ENCODE measurements at places on chromosomes 7 and 10.
A peak's percentile ranks its signal among the peaks of the same experiment; 100 is the strongest.

GRCh38 chr7:106848851-106849442, 16.1 kb upstream of the PIK3CG start:
- peak; percentile 43 for DNase-seq

DNA sequence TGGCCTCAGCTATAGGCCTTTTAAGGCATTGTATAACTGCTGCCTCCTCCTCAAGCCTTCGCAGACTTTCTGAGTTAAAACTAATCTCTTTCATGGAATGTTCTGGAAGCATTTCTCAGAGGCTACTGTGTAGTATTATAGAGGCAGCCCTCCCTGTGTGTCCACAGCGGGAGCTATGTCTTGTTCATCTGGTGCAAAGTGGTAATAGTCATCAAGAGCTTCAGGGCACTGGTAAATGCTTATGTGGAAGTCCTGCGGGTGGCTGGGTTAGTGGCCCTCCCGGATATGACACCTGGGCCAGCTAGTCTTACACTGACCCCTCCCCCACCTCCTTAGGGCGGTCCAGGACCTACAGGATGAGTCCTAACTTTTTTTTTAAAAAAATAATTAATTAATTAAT, 2.2 kb upstream of the ABHD11 start:
- DNase-seq, result no peak

- no peak for DNase-seq
These were observed 366.4 kb upstream of the POM121L12 start for GRCh38 chr7:52669031-52669430.

- no peak for DNase-seq
These were observed 250.9 kb downstream of the PTEN start for GRCh38 chr10:88114368-88114767.

DNA sequence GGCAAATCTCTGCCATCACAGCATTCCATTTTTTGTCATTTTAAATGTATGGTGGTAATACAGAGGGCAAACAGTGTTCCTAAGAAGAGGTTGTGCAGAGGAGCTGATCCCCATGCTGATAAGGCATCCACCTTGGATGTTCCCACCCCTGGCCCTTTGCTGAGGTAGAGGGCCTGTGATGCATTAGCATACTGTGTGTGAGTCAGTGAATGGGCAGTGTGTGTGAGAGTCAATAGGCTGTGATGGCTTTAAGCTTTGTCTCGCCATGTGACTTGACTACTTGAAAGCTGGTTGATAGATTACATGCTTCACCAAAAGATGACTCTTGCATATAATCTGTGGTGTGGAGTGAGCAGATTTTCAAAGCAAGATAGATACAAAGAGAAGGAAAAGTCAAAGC, 81.3 kb downstream of the INSYN2A start:
- DNase-seq, result no peak

- DNase-seq, result no peak
These were observed 50.4 kb upstream of the NFE2L3 start for GRCh38 chr7:26101361-26102151.

DNA sequence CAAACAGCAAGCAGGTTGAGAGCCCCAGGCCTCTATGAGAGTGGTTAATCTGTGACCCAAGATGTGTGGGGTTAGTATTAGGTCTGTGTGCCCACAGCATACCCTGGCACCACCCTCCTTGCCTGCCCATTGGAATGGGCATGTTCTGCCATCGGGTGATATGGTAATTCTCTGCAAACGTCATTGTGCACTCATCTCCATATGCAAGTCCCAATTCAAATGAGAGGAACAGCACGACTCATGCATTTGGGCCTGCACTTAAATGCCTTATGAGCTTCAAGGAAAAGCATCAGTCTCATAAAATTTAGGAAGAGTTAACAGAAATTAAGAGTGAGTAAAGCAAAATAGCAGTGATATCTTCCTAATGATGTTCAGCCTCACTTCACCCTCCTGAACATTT, 133.9 kb upstream of the FGFR2 start:
- DNase-seq, result no peak

DNA sequence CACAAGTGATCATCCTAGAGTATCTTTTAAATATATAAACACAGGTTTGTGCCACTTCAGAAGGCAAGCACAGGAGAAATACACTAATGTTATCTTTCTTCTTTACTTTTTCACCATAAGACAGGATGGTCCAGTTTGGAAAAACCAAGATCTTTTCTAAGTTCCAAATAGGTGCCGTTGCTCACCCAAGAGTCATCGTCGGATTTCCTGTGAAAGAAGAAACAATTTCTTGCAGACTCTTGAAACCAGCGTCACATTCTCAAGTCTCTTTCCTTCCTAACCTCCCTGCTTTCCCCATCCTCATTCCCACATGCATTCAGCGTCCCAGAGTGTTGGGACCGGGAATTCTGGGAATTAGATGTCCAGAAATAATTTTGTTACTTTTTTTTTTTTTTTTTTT, 42.8 kb upstream of the GSDME start:
- DNase-seq, result no peak

DNA sequence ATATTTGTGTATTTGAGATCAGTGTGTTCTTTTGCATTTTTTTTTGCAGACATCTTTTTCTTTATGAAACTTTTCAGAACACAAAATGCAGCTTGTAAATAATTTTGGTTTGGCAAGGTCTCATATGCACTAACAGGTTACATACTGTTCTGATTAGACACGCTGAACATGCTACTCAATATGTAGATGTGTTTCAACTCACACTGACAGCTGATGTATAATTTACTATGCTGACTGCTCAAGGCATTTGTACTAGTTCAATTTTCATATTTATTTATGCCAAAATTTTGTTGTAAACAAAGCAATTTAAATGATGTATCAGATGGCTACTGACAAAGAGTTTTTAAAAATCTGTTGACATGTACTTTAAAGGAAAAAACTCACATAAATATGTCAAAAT, 123.8 kb downstream of the TFEC start:
- no peak for DNase-seq

GRCh38 chr7:81937091-81937490, 167.2 kb upstream of the HGF start:
- DNase-seq, result no peak

DNA sequence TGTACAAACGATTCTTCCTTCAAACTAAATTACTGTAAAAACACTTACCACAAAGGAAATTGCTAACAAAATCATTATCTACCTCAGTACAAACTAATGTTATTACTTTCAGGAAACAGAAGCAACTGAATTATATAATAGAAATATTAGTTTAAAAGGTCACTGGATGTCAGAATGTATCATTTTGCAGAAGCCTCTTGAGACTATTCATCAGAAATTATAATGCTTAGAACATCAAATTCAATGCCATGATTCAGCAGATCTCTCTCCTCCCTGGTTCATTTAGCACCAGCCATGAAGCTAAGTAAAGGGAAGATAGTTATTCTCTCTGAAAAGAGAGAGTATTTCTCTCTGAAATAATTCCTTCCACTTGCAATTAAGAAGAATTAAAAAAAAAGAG, 223.3 kb downstream of the IMMP2L start:
- DNase-seq, result no peak

- DNase-seq, result no peak
These were observed 10.2 kb downstream of the SCD start for GRCh38 chr10:100357059-100357858.

- DNase-seq, result no peak
These were observed 93.0 kb downstream of the LYZL2 start for GRCh38 chr10:30536578-30536977.

DNA sequence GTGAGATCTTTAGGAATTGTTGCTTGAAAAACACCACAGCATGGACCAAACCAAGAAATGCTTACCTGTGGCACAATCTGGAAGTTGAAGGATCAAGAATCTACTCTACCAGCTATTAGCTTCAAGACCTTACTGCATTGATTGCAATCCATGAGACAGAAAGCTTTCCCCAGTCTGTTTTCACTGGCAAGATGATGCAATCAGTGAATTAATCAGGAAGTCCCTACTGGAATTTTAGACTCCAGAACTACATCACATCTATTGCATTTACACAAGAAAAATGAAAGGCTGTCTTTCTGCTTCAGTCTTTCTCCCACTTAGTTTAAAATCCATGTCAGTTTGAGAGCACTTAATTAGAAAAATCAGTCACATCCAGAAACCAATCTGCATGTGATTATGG, 191.7 kb downstream of the TFEC start:
- no peak for DNase-seq

DNA sequence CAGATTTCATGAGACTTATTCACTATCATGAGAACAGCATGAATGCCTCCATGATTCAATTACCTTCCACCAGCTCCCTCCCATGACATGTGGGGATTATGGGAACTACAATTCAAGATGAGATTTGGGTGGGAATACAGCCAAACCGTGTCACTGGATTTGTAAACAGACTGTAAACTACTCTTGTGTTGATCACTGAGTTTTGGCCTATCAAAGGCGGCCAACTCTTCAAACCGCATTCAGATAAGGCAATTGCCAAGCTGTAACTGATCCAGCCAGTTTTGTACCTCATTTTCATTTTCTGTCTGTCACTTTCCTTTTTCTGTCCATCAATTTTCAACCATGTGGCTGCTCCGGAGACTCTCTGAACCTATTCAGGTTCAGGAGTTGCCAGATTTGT, 27.2 kb upstream of the PAPSS2 start:
- no peak for DNase-seq

- no peak for DNase-seq
These were observed 170.6 kb downstream of the PRKG1 start for GRCh38 chr10:51244748-51245490.

DNA sequence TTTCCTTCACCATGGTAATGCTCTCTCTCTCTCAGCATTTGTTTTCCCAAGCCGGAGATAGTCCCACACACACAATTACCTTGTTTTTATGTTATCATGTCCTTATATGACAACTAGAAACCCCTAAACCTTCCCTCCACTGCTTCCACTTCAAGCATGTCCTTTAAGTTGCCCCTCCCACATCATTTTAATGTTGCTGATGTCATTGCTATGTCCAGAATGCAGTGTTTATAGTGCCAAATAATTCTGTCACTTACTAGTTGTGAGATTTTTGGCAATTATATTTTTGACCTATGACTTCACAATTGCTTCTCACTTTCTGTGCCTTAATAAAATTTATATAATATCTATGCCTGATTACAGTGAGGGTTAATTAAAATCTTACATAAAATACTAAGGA, 645.9 kb downstream of the XPNPEP1 start:
- no peak for DNase-seq

- no peak for DNase-seq
These were observed at the start of gene AKR1B15 for GRCh38 chr7:134548877-134549276. Gene AKR1B15 (plus strand): TSS chr7:134549110. CDS start chr7:134564620, 15,510 bp downstream.

DNA sequence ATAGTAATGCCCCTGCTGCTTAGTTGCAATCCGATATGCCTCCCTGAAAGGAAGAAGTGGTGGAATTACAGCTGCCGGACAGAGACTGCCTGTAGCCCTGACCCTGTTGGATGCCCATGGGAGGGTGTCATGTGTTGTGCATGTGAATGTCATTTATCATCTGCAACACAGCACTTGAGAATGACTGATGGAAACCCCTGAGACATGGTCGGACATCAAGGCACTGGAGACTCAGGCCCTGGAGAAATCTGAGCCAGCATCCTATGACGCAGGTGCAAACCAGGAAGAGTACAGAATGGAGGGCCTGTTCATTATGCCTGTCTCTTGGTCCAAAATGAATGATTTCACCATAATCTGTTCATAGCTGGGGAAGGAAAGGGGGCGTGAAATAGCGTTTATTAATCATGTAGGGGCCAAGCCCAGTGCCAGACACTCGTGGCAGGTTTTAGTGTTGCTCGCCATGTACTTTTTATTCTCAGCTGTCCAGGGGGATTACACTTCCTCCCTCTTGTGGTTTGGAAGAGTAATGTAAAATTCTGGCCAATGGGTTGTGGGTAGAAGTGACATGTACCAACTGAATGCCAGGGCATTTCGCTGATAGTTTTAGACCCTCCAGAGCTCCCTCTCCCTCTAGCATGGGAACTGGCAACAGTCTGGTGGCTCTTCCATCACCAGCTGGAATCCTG, 23.0 kb upstream of the LEP start:
- DNase-seq, result no peak

DNA sequence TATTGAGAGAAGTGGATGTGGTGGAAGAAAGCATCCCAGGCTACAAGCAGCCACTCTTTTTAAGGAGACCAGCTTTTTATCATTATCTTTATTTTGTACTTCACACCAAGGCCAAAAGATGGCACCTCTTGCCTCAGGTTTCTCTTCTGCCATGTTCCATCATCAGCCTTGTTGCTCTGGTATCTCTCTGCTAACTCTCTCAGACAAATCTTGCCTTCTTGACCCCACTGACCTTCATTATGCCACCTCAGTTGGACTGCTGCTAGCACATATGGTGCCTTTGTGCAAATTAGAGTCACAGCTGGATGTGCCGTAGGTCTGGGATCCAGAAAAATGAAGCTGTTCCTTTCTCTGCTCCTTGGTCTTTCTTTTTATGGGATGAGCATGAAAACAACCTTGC, 47.1 kb upstream of the DYNC1I1 start:
- no peak for DNase-seq

GRCh38 chr10:92011560-92012214, 88.1 kb downstream of the BTAF1 start:
- DNase-seq, result peak; percentile 61

DNA sequence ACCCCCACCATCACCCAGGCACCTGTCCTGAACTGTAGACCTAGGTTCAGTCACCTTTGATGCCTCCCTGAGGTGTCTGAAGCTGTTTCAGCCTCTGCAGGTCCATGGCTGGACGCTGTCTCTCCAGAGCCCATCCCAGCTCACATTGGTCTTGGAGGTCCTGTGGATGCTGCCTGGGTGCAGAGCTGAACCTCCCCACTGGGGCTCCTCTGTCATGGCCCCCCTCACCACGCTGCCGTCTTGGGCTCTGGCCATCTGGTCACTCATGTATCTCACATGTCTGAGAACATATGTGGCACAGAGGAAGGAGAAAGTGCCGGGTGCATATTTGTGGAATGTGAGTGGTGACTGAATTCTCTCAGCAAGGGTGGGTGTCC, 108.9 kb downstream of the NKX6-2 start:
- no peak for DNase-seq

DNA sequence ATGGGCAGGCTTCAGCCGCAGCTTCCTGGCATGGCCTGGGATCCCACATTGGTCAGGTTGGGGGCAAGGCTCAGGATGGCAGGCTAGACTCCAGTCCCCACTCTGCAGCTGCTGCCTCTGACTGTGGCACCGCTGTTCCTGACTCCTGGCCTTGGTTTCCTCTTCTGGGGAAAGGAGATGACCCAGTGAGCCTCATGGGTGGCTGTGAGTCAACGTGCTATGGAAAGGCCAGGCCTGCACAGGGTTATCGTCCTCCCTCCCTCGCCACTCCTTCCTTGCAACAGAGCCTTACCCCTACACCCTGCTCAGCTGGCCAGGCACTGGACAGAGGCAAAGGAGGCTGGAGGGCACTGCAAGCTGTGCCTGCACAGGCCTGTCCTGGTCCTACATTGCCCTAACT, 36.1 kb upstream of the CHST15 start:
- no peak for DNase-seq

DNA sequence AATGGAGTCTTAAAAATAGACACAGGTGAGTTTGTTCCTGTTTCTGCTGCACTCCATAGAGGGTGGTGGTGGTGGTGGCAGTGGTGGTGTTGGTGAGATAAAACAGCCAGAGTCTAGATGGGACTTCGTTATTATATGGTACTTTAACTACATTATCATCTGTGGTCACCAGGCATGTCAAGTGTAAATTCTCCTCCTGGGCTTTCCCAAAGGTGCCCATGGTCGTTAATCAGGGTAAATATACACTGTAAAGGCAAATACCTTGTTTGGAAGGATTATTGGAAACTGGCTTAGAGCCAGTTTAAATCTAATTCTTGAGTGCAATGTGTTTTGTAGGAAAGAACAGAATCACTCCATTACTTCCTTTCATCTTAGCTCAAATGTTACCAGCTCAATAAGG, 21.5 kb upstream of the COMMD3 start:
- DNase-seq, result no peak
